Chondrocyte (in vitro differentiated cells): ENCODE measurements at places on chromosomes 13 and 19. TPM values are rescaled to one million over a fixed set of nuclear protein-coding genes. Genes with fewer than 3 reads are reported as not detected.

The GIPC3 gene
- 0.15 to 3.3 TPM (median 2.2 TPM) in 3 replicates for total RNA-seq

The THSD8 gene
- total RNA-seq, result 3.6 to 5.4 TPM (median 4.5 TPM) in 3 replicates

The MIA gene
- 1.4 to 2.6 TPM (median 2.4 TPM) in 3 replicates for total RNA-seq

The CEACAM21 gene
- not detected in 3 replicates for total RNA-seq

The ADAT3 gene
- 3.2 to 4.3 TPM (median 3.6 TPM) in 3 replicates for total RNA-seq
